ENCODE measurements at places on chromosomes 4 and X.

GRCh38 chr4:157196046-157196445 lies 24.5 kb upstream of the GRIA2 start:
- DNase-seq, result no peak

DNA sequence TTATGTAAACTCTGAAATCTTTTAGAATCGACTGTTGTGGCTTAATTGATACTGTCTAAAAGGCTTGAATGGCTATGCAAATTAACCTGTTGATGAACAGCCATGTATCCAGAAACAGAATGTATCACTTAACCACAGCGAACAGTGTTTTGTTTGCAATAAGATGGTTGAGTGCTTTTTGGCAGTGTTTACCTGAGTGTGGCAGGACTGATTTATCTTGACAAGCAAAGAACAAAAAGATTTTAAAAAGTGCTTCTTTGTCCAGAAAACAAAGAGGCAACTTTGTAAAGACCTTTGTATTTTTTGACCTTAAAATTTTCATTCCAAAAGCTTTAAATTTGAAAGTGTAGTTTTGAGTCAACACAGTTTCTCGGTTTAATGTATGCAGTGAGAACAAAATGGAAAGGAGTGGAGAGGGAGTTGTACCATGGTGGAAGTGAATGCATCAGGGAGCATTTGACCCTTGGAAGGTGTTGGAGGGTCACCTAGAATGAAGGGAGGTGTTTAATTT lies 18.0 kb downstream of the ARHGAP10 start:
- no peak for DNase-seq

- DNase-seq, result no peak
These were observed 139.9 kb upstream of the ETNPPL start for GRCh38 chr4:108902769-108903168.

DNA sequence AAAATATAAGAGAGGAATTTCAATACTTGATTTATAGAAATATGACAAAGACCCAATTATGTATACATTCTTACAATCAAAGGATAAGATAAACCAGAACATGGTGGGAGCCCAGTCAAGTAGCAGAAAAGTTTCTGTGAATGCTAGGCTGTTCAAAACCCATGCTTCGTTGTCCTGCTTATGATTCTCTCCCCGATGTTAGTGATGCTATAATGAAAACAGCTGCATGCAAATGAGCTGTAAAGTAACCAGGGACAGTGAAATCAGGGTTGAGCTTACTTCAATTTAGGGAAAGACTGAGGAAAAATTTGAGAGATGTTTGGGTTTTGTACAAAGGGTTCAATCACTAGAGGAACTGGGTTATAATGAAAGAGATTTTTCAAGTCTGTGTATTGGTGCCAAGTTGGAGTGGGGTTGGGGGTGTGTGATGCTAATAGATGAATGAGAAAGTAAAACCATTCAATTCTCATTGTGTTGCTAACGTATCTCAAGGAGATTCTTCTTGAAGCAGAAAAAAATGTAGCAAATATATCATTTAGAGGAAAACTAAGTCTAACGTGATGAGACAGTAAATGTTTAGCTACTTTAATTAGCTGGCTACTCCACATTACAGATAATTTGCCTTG lies 59.3 kb upstream of the PPP1R2C start:
- DNase-seq, result no peak

DNA sequence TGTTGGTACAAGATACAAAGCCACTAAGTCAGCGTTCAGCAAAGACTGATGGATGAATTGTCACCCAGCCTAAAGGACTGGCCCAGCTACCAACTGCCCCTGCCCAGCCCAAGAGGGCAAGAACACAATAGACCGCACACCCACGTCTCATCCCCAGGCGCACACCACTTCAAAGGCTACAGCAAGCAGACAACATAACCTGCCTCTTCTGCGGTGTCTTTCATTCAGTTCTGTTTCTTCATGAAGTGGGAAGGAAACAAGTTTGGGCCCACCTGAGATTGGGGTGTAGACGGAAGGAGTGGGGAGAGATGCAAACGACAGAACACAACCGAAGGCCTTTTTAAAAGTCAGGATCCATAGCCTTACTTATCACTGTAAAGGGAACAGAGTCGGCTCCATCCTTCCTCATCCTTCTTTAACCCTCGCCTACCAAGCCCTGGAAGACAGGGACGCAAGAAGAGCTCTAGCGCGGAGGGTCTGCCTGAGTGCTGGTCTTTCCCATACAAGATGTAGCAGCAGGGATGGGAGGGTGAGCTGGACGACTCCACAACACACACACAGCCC lies 691 bp downstream of the SCARB2 start:
- DNase-seq, result peak; percentile 68

DNA sequence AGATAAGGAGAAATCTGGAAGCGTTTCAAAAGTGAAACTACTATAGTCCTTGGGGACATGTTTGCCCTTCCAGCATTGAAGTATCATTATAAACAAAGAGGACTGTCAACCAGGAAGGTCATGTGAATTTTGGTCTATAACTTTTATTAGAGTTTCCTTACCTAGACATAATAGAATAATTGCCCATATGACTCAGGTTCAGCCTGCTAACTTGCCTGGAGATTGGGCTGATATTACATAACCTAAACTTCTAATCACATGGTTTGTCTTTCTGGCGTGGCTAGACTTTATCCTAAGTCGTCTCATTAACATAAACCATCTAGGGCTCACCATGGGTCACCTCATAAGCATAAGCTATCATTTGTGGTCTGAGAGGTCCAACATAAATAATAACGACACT lies 775.9 kb downstream of the CENPC start:
- no peak for DNase-seq

GRCh38 chr4:143382596-143382995 lies 45.9 kb downstream of the GAB1 start:
- DNase-seq, result no peak

- DNase-seq, result no peak
These were observed 45.0 kb upstream of the ACSL1 start for GRCh38 chr4:184870718-184871117.

All from CD4-positive, alpha-beta memory T cell (primary cell).